Fibroblast of skin of left biceps (primary cell): ENCODE measurements at places on chromosomes 6 and 20.

GRCh38 chr6:85461798-85462170 lies 11.9 kb downstream of the NT5E start:
- DNase-seq: no peak

GRCh38 chr6:6866656-6867403 lies 240.9 kb upstream of the RREB1 start:
- no peak for DNase-seq

DNA sequence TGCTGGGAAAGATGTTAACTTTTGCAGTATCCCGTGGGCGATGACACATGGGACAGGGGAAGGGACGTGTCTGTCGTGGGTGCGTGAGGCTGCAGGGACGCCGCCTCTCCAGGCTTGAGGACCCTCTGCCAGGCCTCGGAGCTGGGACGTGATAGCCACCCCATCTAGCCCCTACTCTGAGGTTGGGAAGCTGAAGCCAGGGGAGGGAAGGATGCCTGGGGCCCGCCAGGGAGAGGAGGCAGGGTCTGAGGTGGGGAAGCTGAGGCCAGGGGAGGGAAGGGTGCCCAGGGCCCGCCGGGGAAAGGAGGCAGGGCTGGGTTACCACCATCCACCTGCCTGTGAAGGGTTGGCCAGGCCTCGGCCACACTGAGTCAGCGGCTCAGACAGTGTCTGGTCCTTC lies 38.2 kb upstream of the GATA5 start:
- DNase-seq: no peak

DNA sequence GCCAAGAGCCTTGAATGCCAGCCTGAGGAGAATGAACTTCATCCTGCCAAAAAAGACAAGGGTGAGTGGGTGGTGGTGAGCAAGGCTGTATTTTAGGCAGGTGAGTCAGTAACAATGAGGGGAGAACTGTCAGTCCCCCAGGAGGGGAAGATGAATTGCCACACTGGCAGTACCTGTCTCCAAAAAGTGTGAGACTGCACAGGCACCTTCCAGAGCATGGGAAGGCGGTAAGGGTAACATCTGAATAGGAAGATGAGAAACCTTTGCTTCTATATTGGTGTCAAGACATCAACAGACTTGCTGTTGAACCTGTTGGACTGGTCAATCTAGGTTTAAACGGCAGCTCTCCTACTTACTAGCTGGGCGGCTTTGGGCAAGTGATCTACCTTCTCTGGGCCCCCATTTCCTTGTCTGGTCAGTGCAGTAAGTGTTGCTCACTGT lies 30.9 kb downstream of the STK35 start:
- no peak for DNase-seq

DNA sequence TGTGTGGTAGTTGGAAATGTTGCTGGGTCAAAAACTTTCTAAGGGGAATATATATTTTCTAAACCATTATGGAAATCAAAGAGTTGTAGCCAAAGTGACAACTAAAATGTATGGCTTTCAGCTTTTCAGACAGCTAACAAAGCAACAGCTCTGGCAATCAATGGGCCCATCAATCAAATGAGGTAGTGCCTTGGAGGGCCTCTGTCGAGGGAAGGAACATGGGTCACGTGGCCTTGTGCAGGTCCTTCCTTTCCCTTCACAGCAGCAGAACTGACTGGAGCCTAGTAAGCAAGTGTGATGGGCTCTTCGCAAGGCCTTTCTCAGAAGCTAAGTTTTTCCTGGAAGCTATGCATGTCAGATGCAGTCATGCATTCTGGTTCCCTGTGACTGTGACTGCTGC lies 17.9 kb downstream of the FAXC start:
- DNase-seq: no peak

- DNase-seq: no peak
These were observed 14.1 kb downstream of the CD93 start for GRCh38 chr20:23071996-23072395.

DNA sequence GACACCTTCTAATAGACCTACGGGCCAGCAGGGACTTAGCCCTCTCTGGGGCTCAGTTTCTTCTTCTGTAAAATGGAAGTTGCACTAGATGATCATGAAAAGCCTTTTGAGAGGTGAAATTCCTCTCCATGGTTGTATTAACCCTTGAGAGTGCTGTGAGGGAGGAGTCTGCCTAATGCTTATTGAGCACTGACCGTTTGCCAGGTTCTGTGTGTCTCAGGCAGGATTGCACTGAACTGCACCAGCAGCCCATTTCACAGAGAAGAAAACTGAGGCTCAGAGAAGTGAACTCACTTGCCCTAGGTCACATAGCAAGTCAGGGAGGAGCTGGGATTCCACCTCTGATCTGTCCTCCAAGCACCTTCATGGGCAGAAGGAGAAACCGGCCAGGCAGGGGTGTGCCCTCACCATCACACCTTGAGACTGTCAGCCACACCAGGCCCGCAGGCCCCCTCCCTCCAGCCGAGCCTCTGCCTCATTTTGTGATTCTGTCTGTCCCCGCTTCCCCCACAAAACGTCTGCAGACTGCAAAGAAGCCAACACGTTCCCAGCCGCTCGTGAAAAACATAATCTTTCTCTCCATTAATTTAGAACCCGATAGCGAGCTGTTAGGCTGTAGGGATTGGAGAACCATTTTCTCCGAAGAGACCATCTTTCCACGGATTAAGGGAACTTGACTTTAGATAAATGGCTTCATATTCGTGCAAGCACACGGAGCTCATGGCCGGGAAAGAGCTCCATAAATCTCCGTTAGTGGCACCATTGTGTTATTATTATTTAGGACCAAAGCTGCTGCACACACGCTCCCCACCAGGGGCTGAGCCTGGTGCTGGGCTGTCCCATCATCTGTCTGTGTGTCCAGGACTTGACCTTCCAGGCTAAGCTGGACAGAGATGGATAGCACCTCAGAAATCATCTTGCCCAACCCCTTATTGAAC lies 46.0 kb downstream of the KIAA1755 start:
- DNase-seq: no peak

- DNase-seq: no peak
These were observed 63.7 kb upstream of the SHLD1 start for GRCh38 chr20:5686384-5687105.

DNA sequence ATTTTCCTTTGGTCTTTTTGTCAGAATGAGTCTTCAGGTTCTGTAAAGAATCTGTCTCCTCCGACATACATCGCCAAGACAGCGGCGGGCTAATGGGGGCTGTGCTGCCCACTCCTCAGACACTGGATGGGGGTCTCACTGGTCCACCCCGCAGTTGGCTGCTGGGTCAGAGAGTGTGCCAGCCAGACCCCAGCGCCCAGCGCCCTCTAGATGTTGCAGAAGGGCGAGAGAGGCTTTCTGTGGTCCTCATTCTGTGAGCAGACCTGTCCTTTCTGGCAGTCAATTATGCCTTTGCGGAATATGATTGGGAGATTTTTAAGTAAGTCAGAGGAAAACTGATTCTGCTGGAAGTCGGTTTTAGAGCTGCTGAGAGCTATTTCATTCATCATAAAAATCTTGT lies 7.8 kb upstream of the CCR6 start:
- DNase-seq: no peak

GRCh38 chr6:167547751-167548150 lies 222.9 kb downstream of the TTLL2 start:
- DNase-seq: no peak

DNA sequence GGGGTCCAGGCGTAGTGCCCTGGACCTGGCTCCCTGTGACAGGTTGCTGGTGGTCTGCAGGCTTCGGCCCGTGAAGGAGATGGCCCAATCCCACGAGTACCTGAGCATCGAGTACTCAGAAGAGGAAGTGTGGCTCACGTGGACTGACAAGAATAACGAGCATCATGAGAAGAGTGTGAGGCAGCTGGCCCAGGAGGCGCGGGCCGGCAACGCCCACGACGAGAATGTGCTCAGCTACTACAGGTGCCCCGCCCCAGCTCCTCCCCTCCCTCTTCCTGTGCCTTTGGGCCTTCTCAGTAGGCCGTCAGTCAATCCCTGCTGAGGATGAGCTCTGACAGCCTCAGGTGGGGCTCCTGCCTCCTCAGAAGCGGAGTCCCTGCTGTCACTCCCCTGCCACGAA lies 42.6 kb downstream of the UQCC2 start:
- DNase-seq: no peak

DNA sequence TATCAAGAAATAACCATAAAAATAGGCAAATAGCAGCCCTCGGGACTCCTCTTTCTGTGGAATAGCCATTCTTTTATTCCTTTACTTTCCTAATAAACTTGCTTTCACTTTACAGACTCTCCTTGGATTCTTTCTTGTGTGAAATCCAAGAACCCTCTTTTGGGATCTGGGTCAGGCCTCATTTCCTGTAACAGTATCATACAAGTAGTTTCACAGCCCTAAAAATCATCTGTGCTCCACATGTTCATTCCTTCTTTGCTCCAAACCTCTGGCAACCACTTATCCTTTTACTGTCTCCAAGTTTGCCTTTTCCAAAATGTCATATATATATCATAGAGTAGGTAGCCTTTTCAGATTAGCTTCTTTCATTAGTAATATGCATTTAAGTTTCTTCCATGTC lies 13.5 kb upstream of the NT5E start:
- peak; percentile 85 for DNase-seq

DNA sequence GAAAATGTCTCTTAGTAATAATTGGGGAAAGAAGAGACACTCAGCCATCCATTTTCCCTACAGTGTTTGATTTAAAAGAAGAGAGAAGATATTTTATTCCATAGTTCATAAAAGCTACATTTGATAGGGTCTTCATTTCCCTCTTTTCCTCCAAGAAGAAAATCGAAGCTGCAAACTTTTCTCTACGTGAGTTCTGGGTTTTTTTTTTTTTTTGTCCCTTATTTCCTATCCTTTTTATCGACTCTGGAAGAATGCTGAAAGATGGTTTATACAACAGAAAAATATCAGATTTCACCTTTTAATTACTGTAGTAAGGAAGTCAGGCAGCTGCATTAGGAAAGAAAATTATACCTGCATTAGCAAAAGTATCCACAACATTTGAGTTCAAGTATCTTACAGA lies at the start of gene OR2J1:
Gene OR2J1, plus strand, starts transcription at position 301 of the 400 bp plus-strand sequence. CDS start 1,453 bp downstream, outside the sequence.
- no peak for DNase-seq

DNA sequence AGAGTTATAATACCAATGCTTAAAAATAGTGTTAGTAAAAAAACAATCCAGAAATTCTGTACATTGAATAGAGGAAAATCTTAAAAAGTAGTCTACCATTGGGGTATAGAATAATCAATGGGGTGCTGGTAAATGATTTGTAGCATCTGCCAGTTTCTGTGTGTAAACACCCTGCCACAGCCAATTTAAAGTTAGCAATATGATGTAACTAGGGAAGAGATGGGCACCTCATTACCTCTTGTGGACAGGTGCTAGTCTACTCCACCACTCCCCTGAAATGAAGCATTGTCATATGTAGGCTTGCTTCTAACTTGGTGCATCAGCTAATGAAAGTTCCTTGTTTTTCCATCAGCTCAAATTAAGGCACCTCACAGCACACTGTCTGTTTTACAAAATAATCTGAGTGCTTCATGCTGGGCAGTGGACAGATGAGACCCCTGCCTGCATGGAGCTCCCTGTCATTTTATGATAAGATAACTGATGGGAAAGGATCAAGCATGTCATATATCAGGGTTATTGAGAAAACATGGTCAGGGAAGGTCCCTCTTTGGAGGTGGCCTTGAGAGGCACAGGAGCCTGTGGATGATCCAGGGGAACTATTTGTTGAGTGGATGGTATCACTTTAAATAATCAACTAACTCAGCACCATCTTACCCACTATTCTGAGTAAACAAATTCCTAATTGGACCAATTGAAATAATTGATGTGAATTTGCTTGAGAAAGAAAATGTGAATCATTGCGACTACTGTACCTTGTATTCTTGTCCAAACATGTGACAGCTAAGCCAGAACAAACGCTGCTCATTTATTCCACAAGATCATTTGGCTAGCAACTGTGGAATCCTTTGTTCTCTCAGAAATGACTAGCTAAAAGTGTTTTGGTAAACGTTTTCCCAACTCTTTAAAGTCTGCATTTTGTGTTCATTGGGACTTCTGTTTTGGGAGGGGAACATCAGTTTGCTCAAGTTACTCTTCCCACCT lies 45.9 kb upstream of the CSE1L start:
- no peak for DNase-seq

DNA sequence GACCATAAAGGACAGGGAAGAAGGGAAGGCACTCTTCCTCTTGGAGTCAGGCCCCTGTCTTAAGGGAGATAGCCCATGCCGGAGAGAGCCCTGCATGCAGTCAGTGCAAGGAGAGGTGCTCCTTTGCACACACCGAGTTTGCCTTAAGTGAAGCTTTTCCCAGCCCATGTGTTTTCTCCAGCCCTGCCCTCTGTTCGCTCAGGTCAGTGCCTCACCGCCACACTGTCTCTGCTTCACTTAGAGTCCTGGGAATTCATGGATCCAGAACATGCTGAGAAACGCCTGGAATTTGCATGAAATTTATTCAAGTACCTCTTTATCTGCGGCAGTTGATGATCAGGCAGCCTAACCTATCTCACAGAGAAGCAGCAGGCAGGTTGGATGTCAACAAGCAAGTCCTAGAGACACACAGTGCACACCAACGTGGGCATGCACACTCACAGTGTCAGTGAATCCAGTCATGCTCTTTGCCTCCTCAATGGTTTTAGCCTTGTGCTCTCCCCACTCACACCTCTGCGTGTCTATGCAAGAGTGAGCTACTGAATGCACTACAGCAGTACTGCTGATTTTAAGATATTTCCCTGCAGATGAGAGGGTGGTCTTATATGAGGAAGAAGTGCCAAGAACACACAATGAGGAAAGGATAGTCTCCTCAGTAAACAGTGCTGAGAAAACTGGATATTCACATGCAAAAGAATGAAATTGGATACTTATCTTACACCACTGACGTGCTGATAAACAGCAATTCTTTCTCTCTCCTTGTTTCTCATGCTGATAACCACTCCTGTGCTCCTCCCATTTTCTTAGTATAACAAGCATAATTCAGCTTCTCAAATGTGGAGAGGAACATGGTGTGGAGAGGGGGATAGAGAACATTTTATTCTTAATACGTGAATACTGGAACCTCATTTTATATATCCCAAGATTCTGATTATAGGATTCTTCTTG lies 295.1 kb upstream of the CDYL start:
- no peak for DNase-seq

GRCh38 chr6:163146036-163146435 lies 268.5 kb upstream of the QKI start:
- no peak for DNase-seq

GRCh38 chr6:30957716-30958115 lies 16.9 kb downstream of the MUCL3 start:
- no peak for DNase-seq

DNA sequence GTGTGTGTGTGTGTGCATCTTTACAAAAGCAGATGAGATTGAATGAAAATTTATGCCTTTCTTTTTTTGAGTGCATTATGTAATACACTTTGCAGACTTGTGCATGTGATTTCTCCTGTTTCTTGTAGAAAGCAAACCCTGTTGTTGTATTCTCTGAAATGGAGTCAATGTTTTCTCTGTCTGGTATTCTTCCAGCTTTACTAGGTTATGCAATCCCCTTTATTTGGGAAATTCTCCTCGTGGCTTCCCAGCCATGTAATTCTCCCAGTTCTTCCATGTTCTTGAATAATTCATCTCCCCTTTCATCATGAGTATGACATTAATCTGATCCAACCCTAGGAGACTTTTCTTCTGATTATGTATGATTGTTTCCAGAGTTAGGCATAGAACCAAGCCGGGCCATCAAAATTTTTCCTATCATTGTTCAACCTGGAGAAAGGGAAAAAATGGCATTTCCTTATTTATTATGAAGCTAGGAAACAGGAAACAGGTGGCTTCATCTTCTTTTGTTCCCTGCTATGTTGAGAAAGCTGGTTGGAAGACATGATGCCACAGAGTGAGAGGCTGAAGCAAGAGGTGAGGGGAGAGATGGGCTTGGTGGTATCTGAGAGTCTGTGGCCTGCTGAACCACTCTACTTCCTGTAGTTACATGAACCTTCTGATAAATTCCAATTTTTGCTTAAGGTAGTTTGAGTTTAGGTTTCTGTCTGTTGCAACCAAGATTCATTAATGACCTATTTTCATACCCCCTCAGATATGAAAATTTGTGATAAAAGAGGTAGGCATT lies 68.8 kb downstream of the PRL start:
- DNase-seq: no peak
